ENCODE measurements at places on chromosomes 3 and 15. TPM values are rescaled to one million over a fixed set of nuclear protein-coding genes. Genes with fewer than 3 reads are reported as not detected.

DNA sequence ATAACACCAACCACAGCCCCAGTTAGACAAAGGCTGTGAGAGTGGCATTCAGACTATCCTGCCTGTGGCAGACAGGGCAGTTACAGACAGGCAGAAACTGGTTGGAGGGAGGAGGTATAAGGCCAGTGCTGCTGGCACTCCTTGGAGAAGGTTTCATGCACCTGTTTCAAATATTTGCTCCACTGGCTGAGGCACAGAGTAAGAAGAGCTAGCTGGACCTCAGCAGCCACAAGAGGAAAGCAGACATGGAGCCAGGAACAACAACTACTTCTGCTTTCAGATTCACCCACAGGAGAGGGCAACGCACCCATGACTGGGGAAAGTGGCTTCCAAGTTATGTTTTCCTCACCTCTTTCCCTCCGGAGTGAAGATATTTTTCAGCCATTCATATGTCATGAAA, 11.5 kb upstream of the PRKAR2A start:
- DNase-seq, result no peak
- H3K27me3 ChIP-seq, result no peaks in the 10 kb centered on the region
- H3K4me1 ChIP-seq, result peaks cover 8% of the 10 kb centered on the region
- H3K4me3 ChIP-seq, result no peak overlapping the region

LRRC49 gene
- total RNA-seq, result 10.3 TPM

DIPK2A gene
- 17.8 TPM for total RNA-seq

DNA sequence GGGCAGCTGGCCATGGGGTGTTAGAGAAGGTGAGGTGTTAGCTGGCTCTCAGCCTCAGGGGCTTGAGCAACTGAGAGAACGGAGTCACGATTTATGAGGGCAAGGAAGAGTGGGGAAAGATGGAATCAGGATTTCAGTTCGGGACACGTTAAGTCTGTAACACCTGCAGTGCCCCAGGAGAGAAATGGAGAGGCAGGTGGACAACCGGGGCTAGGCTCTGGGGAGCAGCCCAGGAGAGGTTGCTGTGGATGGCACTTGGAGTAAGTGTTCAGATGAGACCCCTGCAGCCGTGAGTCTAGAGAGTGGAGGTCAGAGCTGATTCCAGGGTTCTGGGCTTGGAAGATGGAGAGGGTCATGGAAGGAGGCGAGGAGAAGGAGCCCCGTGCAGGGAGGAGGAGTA, 237.9 kb downstream of the OCA2 start:
- no peak for DNase-seq
- H3K27me3 ChIP-seq, result no peaks in the 10 kb centered on the region
- H3K27ac ChIP-seq, result no peak overlapping the region
- H3K4me1 ChIP-seq, result no peaks in the 10 kb centered on the region
- H3K4me3 ChIP-seq, result no peak overlapping the region

KIF15 gene
- 3.9 TPM for total RNA-seq
